ENCODE measurements at places on chromosomes 4 and X. TPM values are rescaled to one million over a fixed set of nuclear protein-coding genes. Genes with fewer than 3 reads are reported as not detected.

- DNase-seq, result no peak
These were observed 394.0 kb upstream of the IGFBP7 start for GRCh38 chr4:57504139-57504538.

DNA sequence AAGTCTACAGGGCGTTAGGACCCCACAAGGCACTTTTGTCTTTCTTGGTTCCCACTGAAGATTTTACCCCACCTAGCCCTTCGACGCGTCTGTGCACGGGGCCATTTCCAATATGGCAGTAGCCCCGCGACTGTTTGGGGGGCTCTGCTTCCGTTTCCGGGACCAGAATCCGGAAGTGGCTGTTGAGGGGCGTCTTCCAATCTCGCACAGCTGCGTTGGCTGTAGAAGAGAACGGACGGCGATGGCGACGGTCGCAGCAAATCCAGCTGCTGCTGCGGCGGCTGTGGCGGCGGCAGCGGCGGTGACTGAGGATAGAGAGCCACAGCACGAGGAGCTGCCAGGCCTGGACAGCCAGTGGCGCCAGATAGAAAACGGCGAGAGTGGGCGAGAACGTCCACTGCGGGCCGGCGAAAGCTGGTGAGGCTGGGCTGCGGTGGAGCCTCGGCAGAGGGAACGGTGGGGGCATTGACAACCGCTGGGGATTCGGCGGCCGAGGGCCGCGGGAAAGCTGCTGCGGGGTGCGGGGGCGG, at the start of gene USP11:
USP11 (plus strand) TSS at position 207 of the 530 bp plus-strand sequence; CDS start at position 242, 35 bp downstream.
- no peak for DNase-seq

- no peak for DNase-seq
These were observed 726.2 kb downstream of the RPA4 start for GRCh38 chrX:97609938-97610337.

- no peak for DNase-seq
These were observed 2.6 kb upstream of the CNOT6L start for GRCh38 chr4:77821775-77822174.

Gene CORIN
- 1.4 TPM for polyA plus RNA-seq

GRCh38 chr4:2256781-2257191, 5.1 kb downstream of the MXD4 start:
- DNase-seq, result no peak

- peak; percentile 8 for DNase-seq
These were observed at the start of gene SLC6A8 for GRCh38 chrX:153687121-153688039. Gene SLC6A8 (plus strand): TSS chrX:153687926. CDS start chrX:153688575, 649 bp downstream.

GRCh38 chr4:3285558-3286334, 7.1 kb upstream of the RGS12 start:
- no peak for DNase-seq

DNA sequence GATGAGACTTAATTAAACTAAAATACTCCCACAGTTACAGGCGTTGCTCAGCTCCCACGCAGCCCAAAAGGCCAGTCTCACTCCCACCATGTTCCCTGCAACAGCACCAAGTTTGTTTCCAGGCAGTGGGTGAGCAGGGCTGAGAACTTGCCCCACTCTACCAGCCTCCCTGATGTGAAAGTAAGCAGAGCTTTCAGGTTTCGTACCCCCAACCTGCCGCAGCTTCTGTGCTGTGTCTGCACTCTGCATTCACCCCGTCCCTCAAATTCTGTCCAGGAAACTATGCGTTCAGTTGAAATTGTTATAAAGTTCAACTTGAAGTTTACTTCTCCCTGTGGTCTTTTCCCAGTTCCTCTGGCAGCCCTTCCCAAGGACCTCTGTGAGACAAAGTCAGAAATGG, 17.2 kb downstream of the GLUD2 start:
- DNase-seq, result no peak

DNA sequence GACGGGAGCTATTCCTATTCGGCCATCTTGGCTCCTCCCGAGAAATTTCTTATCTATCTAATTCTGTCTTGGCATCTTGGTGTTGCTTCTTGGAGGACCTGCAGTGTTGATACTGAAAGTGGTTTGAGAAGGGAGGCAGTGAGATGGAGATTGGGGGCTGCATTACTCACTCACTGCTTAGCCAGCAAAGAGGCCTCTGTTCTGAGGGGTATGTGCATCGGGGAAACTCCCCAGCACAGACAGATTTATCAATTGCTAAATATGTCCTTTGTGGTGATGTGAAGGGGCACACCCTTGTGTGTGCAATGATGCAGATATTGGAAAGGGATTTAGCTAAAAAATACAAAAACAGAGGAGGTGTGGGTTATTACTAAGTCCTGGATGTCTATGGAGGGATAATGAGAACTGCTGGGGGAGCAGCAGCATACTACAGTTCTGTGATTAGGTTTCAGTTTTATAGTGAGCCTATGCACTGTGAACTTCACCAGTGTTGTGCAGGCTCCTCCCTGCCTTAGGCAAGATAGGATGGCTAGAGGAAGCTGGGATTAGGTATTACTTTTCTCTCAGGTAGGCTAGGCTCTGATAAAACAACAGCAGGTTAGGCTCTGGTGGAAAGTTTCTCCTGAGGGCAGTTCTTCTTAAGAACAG, 279.0 kb downstream of the HS3ST1 start:
- DNase-seq, result no peak

GRCh38 chr4:172573899-172574298, 594.7 kb upstream of the GALNT7 start:
- DNase-seq, result no peak

Gene MAGEA9
- polyA plus RNA-seq, result not detected

DNA sequence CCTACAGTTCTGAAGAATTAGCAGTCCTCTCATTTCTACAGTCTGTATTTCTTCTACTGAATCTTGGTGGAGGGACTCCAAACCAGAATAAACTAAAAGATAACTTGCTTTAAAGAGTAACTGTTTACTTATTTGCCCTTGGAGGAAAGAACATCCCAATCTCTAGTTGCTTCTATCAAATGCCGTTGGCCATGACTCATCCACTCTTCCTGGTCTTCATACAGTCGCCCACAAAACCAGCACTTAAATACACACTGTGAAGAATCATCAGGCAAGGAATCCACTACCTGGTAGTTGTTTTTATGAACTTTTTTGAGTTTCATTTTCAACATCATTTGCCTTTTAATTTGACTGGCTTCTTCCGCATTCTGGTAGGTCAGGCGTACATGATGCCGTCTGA, 14.2 kb downstream of the ZNF518B start:
- DNase-seq, result no peak

- no peak for DNase-seq
These were observed 578 bp downstream of the DCUN1D4 start for GRCh38 chr4:51843309-51844152.

- no peak for DNase-seq
These were observed 3.0 kb upstream of the PLAC1 start for GRCh38 chrX:134661295-134661694.

Gene NXF2B
- polyA plus RNA-seq, result not detected

Gene PABPC1L2A
- not detected for polyA plus RNA-seq

- no peak for DNase-seq
These were observed 69.9 kb downstream of the AMELX start for GRCh38 chrX:11363069-11363594.

GRCh38 chr4:106522839-106523238, 154.3 kb upstream of the GIMD1 start:
- DNase-seq, result no peak
